H1 (cell line): ENCODE measurements at places on chromosomes 5 and 9.

- no peak for DNase-seq
Measured at GRCh38 chr5:57754616-57755015, 272.0 kb upstream of the ACTBL2 start.

- DNase-seq, result no peak
Measured at GRCh38 chr5:12174734-12175133, 270.5 kb upstream of the CTNND2 start.

GRCh38 chr5:167730121-167730520 lies 561.3 kb upstream of the WWC1 start:
- no peak for DNase-seq

DNA sequence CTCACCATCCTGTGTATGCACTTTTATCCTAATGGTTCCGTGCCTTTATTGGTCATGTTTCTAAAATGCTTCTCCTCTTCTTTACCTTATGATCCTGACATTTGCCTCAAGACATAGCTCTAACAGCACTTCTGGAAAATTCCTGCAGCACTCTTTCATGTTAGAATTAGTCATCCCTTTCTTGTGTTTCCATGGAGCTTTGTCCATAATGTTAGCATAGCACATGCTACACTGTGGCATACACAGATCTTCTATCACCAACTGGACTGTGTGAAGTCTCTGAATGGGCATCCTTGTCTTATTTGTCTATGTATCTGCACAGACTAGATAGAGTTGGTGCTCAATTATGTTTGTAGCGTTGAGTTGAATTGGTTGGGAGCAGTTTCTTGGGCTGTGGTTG lies 2.0 kb downstream of the SCGB3A2 start:
- no peak for DNase-seq

DNA sequence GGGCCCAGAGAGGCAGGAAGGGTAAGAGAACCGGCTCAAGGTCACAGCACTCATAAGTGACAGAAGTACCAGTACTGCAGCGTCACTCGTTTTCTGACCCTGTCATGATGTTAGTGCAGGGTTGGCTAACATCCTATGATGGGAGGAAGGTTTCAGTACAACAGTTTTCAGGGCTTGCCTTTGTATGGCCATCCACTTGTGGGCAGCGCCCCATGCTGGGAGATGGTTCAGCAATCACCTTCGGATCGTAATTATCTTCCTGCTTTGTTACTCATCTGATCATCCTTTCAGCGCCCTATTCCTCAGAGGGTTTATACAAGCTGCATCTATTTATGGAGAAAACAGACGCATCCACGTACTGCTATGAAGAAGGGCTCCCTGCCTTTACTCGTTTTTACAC lies 2.4 kb downstream of the MAP1B start:
- no peak for DNase-seq

DNA sequence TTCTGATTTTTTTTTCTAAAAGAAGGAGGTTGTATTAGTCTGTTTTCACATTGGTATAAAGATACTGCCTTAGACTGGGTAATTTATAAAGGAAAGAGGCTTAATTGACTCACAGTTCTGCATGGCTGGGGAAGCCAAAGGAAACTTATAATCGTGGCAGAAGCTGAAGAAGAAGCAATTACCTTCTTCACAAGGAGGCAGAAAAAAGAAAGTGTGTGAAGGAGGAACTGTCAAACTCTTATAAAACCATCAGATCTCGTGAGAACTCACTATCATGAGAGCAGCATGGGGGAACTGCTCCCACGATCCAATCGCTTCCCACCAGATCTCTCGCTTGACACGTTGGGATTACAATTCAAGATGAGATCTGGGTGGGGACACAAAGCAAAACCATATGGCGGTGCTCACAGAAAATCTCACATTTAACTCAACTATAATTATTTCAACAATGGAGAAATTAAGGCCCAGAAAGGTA lies 27.1 kb downstream of the DPYSL3 start:
- no peak for DNase-seq

DNA sequence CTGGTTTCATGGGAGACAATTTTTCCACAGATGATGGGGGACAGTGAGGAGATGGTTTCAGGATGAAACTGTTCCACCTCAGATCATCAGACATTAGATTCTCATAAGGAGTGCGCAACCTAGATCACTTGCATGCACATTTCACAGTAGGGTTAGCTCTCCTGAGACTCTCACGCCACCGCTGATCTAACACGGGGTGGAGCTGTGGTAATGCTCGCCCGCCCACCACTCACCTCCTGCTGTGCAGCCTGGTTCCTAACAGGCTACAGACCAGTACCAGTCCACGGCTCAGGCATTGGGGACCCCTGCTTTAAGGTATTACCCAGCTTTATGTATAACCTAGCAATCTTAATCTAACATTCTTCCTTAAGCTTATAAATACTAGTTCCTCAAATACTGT lies 35.6 kb downstream of the TTC39B start:
- DNase-seq, result no peak
